ENCODE measurements at places on chromosomes 12 and 14. TPM values are rescaled to one million over a fixed set of nuclear protein-coding genes. Genes with fewer than 3 reads are reported as not detected.

DNA sequence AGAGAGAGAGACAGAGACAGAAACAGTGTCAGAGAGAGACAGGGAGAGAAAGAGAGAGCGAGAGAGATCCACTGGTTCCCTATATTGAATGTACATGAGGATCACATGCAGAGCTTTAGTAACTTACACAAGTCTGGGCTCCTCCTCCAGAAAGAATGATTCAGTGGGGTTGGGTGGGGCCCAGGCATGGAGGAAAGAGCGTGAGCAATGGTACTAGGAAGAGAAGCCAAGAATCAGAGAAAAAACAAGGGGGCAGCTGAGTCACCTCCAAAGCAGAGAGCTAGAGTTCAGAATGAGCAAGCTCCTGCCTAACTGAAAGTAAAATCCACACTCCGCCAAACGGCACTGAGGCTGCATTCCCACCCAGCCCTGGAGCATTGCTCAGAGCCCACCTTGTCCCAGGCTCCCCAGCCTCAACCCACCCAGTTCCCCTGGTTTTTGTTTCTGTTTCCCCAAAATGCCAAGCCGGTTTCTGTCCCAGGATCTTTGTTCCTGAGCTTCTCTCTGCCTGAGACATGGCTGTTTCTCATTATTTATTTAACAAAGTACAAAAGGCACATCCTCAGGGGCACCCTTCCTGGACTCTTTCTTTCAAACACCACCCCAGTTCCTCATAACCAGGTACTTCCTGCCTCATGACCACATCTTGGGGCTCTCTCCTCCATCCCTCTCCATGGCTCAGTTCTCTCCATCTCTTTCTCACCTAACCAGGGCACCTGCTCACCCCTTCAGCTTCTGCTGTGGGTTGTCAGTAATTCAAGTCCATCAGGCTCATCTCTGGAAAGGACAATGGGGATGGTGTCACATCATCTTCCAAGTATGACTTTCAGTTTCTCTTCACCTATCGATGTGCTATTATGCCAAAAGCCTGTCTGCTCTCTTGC lies 670.3 kb upstream of the TBX3 start:
- DNase-seq: no peak

The RDH12 gene
- total RNA-seq: not detected

DNA sequence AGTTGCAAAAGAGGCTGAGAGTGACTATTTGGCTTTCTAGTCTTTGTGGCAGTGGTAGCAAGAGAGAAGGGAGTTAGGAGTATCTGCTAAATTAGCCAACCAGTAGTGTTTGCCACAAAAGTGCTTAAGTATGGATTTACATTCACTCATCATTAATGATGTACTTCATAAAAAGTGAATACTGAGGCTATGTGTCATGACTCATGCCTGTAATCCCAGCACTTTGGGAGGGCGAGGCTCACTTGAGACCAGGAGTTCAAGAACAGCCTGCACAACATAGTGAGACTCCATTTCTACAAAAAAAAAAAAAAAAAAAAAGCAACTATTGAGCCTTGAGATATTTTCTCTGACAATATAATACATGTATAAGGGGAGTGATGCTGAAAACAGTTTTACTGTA lies 36.8 kb downstream of the CCDC177 start:
- no peak for DNase-seq

GRCh38 chr12:92803903-92804302 lies 101.1 kb downstream of the PLEKHG7 start:
- no peak for DNase-seq

The DPF3 gene
- 36.5 TPM for total RNA-seq
